Cardiac ventricle fibroblast (primary cell): ENCODE measurements at places on chromosomes 7 and 10. TPM values are rescaled to one million over a fixed set of nuclear protein-coding genes. Genes with fewer than 3 reads are reported as not detected.

Gene ARID5B
- total RNA-seq, result 53.5 and 62.0 TPM in 2 replicates

Gene GDF10
- total RNA-seq, result 0.12 and 0.15 TPM in 2 replicates

Gene CDCA7L
- 8.4 and 13.2 TPM in 2 replicates for total RNA-seq

Gene DAGLB
- total RNA-seq, result 9.0 and 10.0 TPM in 2 replicates

Gene CH25H
- 0.69 TPM in 1 of 2 replicates, not detected in the other for total RNA-seq

Gene EGR2
- total RNA-seq, result 3.2 and 3.7 TPM in 2 replicates

Gene ZDHHC4
- 29.9 and 33.5 TPM in 2 replicates for total RNA-seq

Gene UPK3BL1
- total RNA-seq, result 16.7 and 20.5 TPM in 2 replicates

Gene DDIT4
- total RNA-seq, result 275 and 281 TPM in 2 replicates

Gene C10orf62
- not detected in 2 replicates for total RNA-seq

Gene NANOS1
- 1.7 and 2.0 TPM in 2 replicates for total RNA-seq

Gene HMX2
- not detected in 2 replicates for total RNA-seq

Gene MKX
- not detected in 2 replicates for total RNA-seq

Gene ANKRD2
- not detected in 2 replicates for total RNA-seq

Gene CPA1
- not detected in 2 replicates for total RNA-seq

Gene CUZD1
- 0.20 and 0.56 TPM in 2 replicates for total RNA-seq

Gene CHN2
- 0.37 and 0.93 TPM in 2 replicates for total RNA-seq

Gene TDRD1
- total RNA-seq, result 1.2 and 1.7 TPM in 2 replicates
